C1 segment of cervical spinal cord (tissue), 14 donors: ENCODE measurements at places on chromosomes 5 and 9.

- DNase-seq, result no peak
Measured at GRCh38 chr5:133930813-133931090, 37.7 kb downstream of the C5orf15 start.

GRCh38 chr9:112020680-112021596 lies 124.3 kb downstream of the UGCG start:
- no peak for DNase-seq

GRCh38 chr9:137744632-137745183 lies 125.9 kb downstream of the EHMT1 start:
- no peak for DNase-seq

GRCh38 chr9:5178126-5178805 lies 7.2 kb downstream of the INSL6 start:
- DNase-seq, result no peak

DNA sequence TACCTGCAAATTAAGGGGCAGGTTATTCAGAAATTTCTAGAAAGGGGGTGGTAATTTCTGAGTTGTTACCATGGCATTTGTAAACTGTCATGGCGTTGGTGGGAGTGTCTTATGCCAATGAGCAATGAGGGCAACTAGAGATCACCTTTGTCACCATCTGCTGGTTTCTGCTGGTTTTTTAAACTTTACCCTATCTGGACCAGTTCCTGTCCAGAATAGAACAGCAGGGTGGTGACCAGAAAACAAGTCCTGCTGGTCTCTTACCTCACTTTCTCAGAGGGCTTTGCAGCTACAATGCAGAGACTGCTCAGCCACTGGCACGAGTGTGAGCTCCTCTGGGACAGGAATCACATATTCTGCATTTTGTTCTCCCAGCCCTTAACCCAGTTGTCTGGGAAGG lies 51.4 kb downstream of the FAM114A2 start:
- no peak for DNase-seq

- DNase-seq, result peak; percentile 16
Measured at GRCh38 chr5:131068893-131069643, 96.0 kb downstream of the HINT1 start.

DNA sequence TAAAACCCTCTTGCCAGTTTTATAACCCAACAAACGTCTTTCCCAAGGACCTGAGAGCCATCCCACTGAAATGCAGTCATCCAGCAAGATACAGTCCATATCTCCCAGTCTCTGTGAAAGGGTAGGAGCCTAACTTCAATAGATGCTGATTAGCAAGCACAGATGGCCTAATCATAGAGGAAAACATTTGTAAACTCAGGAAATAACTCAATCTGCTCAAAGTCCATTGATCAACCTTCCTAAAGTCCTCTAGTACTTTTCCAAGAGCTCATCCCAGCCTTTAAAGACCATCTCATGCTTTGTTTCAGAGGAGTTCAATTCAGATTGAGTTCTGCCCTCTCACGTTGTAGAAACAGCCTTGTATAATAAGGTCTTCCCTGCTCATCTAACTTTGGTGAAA lies 324.2 kb downstream of the MRPS30 start:
- no peak for DNase-seq

DNA sequence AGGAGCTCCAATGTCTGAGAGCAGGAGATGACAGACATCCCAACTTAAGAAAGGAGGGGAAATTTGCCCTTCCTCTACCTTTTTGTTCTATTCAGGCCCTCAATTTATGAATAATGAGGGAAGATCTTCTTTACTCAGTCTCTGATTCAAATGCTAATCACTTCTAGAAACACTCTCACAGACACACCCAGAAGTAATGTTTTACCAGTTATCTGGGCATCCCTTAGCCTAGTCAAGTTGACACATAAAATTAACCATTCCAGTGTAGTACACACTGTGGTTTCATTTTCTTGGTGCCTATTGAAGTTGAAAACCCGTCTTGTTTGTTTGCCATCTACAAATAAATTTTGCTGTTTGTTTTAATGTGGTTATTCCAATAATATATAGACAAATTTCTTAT lies 167.6 kb downstream of the PCSK1 start:
- DNase-seq, result no peak

DNA sequence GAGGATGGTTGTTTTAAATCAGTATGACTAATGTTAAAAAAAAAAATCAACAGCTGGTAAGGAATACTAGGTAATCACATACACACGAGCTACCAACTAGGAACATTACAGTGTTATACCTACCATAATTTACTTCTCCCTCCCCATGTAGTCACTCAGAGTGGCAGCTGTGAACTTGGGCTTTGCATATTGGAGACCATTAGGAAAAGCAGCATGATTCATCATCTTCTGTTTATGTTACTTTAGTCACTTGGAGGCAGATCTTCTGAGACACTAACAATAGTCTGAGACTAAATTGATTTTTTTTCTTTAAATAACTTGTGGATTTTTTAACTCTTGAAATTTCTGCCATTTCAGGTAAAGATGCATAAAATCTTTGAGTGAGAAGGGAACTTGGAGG lies 141.5 kb upstream of the NR4A3 start:
- DNase-seq, result no peak

DNA sequence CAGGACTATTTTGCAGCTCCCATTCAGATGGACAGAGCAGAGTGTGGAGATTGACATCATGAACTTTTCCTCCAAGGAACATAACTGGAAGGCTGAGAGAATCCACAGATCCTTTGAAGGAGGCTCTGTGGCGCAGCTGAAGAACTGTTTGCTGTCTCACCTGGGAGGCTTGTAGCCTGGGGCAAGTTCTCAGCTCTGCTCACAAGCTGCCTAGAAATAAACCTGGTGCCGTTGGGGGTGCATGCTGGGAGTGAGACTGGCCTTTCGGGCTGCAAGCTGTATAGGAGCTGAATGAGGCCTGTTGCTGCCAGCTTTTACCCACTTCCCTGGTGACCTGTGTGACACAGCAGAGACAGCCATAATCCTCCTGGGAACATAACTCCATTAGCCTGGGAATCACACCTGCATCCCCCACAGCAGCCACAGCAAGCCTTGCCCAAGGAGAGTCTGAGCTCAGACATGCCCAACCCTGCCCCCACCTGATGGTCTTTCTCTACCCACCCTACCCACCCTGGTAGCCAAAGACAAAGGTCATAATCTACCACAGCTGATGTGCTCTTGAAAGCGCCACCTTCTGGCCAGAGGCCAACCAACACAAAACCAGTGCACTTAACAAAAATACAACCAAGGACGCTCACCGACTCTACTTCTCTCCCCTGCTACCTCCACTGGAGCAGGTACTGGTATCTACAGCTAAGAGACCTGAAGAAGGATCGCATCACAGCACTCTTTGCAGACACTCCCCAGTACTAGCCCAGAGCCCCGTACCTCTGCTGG lies 205.1 kb upstream of the MRPS30 start:
- DNase-seq, result no peak

DNA sequence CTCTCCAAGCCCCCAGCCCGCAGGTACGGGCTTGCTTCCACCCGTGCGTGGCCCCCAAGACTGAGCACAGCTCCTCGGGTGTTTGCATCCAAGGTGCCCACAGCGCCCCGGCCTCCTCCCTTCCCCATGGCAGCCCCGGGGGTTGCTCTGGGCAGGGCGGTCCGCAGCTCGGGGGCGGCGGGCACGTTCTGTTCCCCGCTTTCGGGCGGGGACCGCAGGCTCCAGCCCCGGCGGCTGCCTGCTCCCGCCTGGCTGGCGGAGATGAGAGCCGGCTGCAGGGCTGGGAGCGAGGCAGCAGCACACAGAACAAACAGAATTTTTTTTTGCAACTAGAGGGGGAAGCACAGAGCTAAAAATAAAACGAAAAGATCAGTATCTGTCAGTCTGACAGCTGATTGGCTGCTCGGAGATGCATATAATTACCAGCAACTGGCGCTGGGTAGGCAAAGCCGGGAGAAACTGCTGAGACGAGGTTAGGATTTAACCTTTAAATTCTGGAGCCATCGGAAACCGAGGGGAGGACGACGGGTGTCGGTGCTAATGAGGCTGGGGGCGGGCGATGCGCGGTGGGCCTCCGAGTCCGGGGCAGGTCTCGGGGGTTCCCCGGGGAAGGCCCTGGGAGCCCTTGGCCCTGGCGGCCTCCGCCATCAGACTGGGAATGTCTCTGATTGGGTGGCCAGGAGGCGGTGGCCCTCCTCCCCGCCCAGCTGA lies 142.7 kb upstream of the IER5L start:
- DNase-seq, result no peak

DNA sequence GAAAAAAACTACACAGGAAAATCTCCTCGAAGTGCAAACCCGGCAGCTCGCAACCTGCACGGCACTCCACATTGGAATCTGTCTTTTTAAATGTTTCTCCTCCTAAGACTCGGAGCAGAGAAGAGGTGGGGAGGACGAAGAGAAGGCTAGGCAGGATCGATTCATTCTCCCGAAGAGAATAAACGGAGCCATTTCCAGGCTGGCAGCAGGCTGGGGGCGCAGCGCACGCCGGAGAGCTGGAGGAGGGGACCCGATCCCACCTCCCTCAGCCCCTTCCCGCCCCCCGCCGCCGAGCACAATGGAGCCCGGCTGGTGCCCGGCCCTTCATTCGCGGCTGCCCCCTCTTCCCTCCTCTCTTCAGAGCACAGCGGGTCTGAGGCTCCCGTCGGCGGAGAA lies 628 bp downstream of the HOMER1 start:
- DNase-seq, result no peak

- DNase-seq, result no peak
Measured at GRCh38 chr9:94026816-94027215, 57.4 kb upstream of the PTPDC1 start.

GRCh38 chr5:16390825-16391224 lies 74.8 kb downstream of the ZNF622 start:
- DNase-seq, result no peak

DNA sequence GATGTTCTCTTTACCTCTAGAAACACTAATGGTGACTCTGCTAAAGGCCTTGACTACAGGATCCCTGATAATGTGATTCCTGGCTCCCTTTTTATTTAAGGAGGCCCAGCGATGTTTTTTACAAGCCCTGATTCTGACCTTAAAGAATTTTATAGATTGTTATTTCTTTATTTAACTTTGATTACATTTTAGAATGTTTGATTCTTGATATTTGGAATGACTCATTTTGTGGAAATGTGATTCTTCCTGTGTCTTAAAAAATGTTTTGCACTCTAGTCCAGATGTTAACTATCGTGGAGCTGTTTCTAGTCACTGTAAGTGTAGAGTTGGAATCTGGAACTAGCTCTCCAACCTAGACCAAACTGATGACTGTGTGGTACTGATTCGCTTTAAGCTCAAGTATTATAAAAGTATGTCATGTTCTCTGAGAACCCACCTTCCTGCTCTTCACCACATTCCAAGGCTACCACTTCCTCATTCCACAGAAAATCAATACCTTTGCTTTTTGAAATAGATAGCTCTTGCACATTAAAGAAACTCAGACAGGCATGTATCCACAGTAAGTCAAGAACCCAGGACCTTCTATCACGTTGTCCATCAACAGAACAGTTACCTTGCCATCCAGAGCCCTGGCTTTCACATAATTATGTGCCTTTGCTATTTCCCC lies 65.2 kb downstream of the JMY start:
- no peak for DNase-seq

GRCh38 chr5:6775571-6775970 lies 62.3 kb downstream of the TENT4A start:
- DNase-seq, result no peak

- DNase-seq, result no peak
Measured at GRCh38 chr9:17462869-17463464, 115.9 kb upstream of the SH3GL2 start.

GRCh38 chr5:122653087-122654017 lies 121.5 kb upstream of the SNX2 start:
- no peak for DNase-seq

- DNase-seq, result no peak
Measured at GRCh38 chr5:116216246-116216645, 131.4 kb downstream of the COMMD10 start.

GRCh38 chr9:23740531-23740930 lies 85.5 kb downstream of the ELAVL2 start:
- no peak for DNase-seq

DNA sequence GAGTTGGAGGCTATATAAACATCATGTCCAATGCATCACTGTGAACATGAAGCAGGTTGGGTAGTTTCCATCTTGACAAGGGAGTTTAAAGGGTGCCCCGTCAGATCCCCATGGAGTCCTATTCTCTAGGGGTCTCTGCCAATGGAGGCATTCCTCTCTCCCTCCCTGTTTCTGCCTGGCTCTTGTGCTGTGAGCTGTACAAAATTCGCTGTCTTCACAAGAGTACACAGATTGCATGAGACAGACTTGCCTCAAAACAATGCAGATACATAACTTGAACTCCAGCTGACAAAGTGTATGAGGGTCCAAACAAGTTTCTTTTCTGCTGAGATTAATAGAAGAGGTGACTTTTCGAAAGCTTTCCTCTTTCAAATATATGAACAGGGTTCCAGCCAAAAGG lies 165.2 kb downstream of the SPOCK1 start:
- no peak for DNase-seq

GRCh38 chr5:37727238-37727637 lies 112.6 kb downstream of the GDNF start:
- no peak for DNase-seq

- DNase-seq, result no peak
Measured at GRCh38 chr5:187042-187431, 4.3 kb upstream of the LRRC14B start.

- DNase-seq, result no peak
Measured at GRCh38 chr5:142807372-142807911, 37.3 kb downstream of the ARHGAP26 start.

- no peak for DNase-seq
Measured at GRCh38 chr5:72400950-72401349, 80.8 kb downstream of the PTCD2 start.

GRCh38 chr5:94388773-94389514 lies 229.5 kb downstream of the KIAA0825 start:
- DNase-seq, result no peak

GRCh38 chr9:132931178-132931735 lies 13.2 kb downstream of the TSC1 start:
- no peak for DNase-seq

GRCh38 chr5:149666212-149666852 lies 63.8 kb upstream of the PPARGC1B start:
- no peak for DNase-seq

- DNase-seq, result no peak
Measured at GRCh38 chr5:78546276-78546996, 102.1 kb downstream of the LHFPL2 start.

DNA sequence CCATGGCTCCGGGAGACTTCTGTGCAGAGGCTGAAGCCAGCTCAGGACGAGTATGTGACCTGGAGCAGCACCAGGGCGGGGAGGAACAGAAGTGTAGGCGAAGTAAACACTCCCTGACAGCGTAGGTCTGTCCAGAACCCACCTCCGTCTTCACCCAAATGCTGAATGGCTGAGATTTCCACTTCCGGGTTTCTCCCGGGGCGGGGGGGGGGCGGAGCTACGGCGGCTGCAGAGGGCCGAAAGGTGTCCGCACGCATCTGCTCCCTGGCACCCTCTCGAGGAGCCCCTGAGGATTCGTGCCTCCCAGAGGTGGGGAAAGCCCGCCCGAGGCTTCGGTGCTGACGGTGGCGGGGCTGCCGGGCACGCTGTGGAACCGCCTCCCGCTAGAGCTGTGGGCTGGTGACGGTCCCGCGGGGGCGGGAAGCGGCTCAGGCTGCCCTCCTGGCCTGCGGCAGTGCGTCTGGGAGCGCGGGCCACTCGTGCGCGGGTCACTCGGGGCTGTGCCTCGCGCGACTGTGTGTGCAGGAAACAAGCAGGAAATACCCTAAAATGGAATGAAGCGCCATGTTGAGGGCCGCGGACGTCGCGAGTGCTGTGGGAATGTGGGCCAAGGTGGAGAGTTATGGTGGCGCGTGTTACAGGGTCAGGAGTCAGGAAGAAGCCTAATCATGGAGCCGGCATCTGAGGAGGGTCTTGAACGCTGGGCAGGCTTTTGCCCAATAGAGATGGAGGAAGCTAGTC lies 1425.4 kb downstream of the FOXD4L5 start:
- no peak for DNase-seq

GRCh38 chr5:92003806-92004205 lies 620.7 kb upstream of the ARRDC3 start:
- DNase-seq, result no peak
